ENCODE measurements at places on chromosomes 3 and 15.

DNA sequence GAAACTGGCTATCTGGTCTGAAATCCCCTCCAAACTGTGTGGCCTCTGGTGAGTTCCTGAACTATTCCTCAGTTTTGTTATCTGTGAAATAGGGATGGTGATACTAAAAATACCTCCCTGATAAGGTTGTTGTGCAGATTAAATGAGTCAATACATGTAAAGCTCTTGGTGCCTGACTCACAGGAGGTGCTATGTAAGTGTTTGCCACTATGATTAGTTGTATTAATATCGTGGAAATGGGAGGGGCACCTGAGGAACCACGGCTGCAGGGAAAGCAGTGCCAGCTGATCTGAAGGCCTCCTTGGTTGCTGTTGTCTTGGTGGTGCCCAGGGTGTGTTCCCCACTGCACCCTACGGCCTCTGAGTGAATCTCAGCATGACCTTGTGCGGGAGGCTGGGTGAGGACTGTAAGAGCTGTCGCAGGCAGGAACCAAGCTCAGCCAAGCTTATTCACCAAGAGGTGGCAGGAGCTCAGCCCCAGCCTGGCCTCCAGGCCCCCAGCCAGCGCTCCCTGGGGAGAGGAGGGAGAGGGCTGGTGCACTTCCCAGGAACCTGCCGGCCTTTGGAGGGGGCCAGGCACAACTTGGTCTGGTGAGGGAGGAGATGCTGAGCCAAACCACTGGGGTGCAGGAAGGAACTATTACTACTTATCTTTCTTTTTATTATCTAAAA, 44.8 kb upstream of the CCDC174 start:
- no peak for DNase-seq

DNA sequence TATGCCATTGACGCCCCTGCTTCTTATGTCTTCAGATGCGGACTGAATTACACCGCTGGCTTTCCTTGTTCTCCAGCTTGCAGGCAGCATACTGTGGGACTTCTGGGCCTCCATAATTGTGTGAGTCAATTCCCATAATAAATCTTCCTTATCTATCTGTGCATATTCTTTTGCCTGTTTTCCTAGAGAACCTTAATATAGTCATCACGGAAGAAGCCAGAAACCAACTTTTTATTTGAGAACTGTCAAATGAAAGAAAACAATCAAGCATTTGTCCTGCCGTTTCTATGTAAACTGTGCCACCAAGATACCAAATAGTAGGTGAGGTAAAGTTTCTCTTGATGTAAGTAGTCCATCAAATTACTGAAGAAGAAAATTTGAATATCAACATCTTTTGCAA, 51.8 kb upstream of the B3GALNT1 start:
- no peak for DNase-seq

DNA sequence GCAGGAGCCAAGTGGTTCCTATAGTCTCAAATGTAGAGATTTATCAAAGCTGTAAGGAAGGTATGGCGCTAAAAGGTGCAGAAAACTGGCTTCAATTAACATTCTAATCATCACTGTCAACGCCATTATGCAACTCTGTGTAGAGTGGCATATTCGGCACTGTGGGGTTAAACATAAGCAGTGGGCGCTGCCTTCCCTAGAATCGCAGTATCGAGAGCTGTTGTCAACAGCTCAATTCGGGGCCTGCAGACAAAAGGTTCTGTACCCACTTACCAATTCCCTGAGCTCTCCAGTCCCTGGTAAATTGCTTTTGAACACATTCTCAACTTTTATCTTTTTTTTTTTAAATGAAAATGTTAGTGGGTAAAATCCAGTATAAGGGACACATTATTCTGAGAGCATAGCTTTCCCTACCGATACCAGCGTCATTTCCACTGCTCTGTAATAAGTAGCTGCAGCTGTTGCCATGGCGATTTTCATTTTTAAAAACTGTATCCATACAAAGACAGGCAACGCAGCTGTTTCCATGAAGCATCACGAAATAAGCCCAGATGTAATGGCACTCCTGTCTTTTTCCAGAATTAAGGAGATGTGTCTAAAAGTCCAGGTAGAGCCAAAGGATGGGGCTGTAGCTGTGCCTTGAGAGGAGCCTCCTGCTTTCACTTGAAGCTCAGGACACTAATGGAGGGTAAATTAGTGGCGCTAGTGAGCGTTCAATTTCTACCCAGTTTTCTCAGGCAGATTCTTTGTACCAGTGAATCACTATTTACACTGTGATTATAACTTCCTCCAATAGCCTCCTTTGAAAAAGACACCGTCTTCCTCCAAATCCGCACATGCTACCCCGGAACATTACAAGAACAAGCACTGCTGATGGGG, 250.3 kb downstream of the SLC9A9 start:
- no peak for DNase-seq

GRCh38 chr3:151923901-151924300, 50.5 kb downstream of the SUCNR1 start:
- DNase-seq: no peak

DNA sequence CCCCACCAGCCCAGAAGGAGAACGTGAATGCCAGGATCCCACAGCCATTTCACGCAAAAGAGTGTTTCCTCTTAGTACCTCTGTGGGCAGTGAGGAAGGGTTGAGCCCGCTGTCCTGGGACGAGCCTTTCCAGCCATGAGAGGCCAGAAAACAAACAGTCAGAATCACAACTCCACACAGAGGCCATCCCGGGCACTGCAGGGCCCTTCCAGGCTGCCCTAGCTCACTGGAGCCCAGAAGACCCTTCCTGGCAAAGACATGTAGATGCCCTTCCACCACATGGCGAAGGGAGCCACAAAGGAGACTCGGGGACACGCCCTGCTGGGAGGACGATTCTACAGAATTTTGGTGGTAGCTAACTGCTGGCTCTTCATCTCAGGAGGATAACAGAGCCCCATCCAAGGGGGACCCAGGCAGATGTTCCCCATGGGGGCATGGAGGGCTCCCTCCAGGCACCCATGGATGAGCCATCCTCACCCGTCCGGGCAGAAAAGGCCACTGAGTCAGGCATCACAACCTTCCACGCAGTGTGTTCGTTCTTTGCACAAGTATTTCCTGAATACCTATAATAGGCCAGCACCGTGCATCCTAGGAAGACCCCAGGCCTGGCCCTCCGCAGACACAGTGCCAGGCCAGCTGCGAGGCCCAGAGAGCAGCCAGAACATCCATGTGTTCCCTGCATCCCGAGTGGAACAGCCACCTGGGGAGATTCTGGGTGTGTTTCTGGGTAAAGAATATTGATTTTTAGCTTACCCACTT, 47.2 kb downstream of the SLC12A8 start:
- DNase-seq: no peak

DNA sequence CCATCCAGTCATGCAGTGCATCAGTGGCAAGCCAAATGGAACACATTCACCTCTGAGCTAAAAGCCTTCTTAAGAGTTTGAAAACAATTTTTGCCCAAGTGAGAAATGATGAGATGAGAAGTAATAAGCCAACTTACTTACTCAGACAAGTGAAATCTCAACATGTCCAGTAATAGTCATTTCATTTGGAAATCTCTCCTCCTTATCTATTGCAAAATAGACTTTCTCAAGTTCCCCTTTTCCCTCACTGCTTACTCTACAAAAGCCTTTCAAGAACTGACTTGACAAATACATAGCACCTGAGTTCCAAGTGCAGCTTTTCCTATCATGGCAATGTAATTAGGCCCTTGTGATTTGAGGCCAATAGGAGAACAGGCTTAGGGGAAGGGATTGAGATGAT, 282.3 kb downstream of the SLC9A9 start:
- no peak for DNase-seq

Data from stimulated activated naive CD8-positive, alpha-beta T cell treated with anti-CD3 and anti-CD28 coated beads, Interleukin-15, Interleukin-2, amounts not matched to agents 100 U/mL and 50 U/mL, for 24 hours (primary cell).